ENCODE measurements at places on chromosomes 12 and 14.
A peak's percentile ranks its signal among the peaks of the same experiment; 100 is the strongest.

DNA sequence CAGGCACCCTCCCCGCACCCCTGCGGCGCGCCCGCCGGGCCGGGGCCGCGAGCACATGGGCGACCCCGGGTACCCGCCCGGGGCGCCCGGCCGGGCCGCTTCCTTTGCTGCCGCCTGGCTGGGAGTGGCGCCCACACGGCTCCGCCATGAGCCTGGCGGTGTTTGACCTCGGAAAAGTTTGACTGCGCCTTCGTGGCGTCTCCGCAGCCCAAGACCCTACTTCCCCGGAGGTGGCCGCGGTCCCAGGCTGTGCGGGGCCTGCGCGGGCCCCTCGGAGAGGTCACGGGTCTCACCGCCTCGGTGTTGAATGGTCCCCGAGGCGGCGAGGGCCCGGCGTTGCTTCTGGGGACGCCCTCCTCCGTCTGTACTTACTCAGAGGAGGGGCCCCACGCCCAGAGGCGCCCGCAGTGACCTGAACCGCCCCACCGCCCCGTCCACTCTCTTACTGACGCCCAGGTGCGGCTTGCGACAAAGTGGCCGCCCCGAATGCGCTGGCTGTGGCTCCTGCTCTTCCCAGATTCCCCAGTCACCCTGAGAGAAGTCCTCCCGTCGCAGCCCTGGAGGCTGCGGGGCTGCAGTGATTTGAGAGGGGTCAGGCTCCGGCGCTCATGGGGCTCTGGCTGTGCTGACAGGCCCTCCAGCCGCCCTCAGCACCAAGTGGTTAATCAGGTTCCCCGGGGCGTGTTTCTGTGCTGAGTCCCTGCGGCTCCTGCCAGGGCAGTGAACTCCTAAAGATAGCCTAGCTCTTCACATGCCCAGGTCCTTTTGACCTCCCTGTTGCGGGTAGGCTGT is 5.8 kb downstream of the KMT5A start:
- DNase-seq = peak; percentile 37

DNA sequence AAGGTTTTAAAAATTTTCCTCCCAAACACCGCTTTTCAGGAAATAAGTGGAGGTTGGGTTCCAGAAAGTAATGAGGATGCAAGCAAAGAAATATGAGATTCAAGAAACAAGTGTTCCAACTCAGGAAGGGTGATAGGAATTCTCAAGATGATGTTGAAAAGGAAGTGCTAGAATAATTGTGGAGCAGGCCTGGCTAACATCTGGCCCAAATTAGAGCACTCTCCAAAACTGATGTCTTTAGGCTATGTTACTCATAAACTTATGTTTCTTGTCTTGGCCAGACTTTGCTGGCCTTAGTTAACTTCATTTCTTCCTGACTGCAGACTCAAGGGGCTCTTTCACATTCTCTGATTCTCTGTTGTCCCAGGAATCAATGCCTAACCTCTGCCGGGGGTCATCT is 116.3 kb downstream of the TMTC3 start:
- DNase-seq = no peak

GRCh38 chr14:38004610-38004879 is 203.2 kb upstream of the SSTR1 start:
- DNase-seq = no peak

GRCh38 chr14:31955936-31956579 is 121.0 kb upstream of the ARHGAP5 start:
- DNase-seq = no peak

GRCh38 chr12:26205941-26206340 is 10.6 kb downstream of the SSPN start:
- no peak for DNase-seq

DNA sequence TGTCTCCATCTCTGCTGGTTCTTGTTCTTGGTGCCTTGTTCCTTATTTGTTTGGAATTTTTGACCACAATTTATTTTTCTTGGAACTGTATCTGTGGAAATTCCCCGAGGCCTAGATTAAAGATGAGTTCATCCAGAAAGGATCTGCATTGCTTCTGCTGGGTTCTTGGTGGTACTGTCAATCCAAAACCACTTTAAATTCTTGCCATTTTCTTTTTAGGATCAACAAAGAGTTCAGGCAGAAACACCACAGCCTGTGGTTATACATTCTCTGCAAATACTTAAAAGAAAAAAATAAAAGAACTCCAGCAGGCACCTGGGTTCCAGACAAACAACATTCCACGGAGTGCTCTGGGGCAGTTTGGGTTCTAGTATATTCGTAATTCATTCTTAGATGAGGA is 6.0 kb upstream of the VAMP1 start:
- no peak for DNase-seq

DNA sequence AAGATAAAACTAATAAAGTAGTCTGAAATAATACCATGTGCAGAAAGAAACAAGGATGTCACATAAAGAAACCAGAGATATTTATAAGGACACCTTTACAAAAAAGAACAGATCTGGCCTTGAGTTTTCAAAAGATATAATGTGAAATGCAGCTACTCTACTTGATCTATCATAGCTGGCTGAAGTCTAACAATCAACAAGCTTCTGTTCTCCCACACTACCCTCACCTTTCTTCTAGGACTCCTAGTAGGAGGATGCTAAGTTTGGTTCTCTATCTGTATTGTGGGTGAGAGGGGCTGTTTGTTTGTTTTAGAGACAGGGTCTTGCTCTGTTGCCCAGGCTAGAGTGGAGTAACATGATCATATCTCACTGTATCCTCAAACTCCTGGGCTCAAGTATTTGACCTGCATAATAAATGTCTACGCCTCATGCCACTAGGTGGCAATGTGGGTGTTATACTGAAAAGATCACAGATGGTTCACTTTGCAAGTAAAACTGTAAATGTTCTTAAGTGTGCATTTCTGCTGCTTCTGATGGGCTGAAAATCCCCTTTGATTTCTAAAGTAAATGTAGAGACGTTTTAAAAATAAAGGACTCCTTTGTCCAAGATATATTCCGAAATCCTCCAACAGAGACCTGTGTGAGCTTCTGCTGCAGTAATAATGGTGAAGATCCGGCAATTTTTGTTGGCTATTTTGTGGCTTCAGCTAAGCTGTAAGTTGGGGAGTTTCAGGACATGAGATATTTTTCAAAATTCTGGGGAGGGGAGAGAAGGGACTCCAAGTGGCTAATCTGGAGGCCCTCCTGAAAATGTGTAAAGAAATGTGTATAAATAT is 269.3 kb downstream of the DAD1 start:
- DNase-seq = peak; percentile 35

DNA sequence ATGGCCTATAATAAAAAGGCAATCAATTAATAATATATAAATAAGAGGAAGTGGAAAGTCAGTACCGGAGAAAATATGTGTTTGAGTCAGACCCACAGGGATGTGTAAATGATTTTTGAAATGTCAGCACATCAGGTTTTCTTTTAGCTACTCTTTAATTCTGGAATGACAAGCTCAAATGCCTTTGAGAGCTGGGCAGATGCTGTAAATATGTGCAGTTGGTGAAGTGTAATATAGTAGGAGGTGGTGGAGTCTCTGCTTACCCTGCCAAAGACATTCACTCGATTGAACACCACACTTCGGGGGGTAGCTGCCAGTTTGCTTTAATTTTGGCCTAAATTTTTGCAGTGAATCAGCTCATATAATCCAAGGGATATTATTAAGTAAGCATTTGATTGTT is 93.0 kb downstream of the PLEKHA5 start:
- DNase-seq = no peak

DNA sequence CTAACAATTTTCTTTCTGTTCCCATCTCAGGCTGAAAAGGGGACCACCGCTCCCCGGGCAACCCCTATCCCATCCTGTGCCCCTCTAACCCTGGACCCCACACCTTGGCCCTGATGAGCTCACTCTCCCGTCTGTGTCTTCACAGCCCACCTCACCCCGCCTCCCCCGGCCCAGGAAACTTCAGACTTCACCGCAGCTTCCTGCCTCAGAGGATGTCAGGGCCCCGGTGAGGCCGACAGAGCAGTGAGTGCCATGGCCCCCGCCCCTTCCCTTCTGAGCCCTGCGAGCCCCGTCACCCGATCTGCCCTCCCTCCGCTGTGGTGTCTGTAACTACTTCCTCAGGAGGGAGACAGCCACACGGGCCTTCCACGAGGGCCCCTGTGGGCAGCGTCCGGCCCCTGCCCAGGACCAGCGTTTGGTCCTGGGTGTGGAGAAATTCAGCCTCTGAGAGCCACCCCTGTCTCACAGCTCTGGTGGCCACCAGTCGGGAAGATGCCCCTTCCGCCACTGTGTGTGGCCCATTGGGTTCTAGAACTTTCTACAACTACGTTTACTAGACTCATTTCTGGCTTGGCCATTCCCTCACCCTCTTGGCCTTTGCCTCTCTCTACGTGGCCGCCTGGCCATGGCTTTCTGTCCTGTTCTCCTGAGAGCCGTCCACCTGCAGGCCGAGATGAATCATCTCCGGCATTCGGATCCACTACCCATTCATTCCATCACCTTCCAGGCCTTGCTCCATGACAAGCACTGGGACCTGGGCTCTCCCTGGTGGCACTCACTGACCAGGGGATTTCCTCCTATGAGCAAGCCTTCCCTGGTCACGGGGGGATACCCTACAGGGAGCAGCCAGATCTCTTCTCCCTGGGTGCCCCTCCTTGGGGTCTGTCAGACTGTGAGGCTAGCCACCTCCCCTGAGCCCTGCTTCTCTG is 3.4 kb downstream of the RHOF start:
- DNase-seq = peak; percentile 96

DNA sequence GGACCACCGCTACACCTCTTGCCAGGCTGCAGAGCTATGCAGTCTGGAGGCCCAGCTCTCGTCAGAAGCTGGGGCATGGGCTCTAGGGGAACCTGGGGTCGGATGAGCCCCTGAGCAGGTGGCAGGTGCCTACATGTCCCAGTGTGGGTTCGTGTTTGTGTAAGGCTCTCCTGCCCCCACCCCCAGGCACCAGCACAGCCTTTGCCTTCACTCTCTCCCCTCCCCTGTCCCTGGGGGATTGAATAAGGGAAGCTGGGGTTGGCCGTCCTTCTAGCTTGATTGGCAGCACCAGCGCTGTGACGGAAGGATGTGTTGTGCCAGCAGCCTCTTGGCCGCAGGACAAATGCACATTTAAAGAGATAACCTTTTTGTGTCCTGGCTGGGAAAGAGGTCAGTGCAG is 34.8 kb upstream of the TSPAN9 start:
- no peak for DNase-seq

- DNase-seq = no peak
Observed at GRCh38 chr12:78386871-78387270, 477.7 kb upstream of the SYT1 start.

DNA sequence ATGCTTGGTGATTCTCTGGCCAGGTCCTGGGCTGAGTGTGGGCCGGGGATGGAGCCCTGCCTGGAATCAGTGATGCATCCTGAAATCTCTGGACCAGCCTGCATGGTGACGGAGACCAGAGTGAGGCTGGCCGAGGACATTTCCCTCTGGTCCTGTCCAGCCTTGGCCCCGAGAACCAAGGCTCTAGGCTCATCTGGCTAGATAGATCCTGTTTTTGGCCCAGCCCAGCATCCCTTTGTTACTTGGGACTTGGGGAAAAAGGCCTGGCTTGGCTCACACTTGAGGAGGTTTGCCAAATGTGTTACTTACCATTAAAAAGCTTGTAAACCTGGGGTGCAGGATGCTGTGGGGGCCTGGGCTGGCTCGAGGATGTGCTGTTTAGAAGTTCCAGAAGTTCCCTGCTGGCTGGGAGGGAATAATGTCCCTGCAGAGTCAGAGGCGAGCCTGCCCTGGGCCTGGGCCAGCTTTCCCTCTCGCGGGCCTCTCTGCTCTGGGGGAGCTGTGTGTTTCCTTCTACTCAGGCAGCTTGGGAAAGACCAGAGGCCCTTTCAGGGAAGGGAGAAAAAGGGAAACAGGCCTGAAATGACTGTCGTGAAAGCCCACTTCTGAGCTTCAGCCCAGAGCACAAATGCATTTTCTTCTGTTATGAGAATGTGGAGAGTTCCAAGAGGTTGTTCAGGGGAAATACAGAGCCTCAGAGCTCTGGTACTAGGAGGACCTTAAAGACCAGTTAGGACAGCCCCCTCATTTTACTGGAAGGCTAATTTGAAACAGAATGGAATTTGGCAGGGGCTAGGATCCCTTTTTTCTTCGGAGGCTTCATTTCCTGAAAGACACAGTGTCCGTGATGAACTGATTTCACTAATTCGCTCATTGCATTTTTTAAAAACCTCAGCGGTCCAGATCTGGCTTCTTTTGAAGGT is 47.2 kb upstream of the CTDSP2 start:
- no peak for DNase-seq

- no peak for DNase-seq
Observed at GRCh38 chr12:65537978-65538377, 259.5 kb downstream of the MSRB3 start.

- peak; percentile 3 for DNase-seq
Observed at GRCh38 chr12:64824500-64825142, at the start of gene TBC1D30. Gene TBC1D30 (plus strand): TSS chr12:64824647. CDS start chr12:64824880, 233 bp downstream.

GRCh38 chr12:570435-570920 is 92.8 kb downstream of the NINJ2 start:
- no peak for DNase-seq

DNA sequence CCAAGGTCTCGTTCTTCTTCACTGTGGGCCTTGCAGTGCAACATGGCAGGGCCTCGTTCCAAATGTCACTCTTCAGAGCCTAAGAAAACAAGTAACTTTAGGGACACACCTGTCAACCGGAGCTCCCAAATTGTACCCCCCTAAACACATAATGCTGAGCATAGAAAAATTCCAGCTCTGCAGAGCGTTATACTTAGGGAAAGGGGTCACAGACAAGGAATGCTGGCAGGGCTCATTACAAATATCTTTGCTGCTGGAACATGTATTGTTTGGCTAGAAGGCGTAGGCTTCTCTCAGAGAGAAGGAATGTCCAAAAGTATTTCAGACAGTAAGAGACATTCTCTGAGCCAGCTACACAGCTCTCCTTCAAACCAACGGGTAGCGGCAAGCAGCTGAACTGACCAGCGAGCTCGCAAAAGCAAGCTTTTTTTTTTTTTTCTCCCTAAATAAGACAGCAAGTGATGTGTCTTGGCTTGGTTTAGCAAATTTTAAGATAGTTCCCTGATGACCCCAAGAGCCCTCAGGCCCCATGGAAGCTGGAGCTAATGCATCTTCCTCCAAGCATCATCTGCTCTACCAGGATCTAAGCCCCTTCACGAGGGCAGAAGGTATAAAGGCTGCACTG is 24.5 kb downstream of the SSH1 start:
- DNase-seq = no peak

All from CD4-positive, alpha-beta T cell treated with Interleukin-6 for 4 hours (primary cell).